ENCODE measurements at places on chromosomes 2 and 18. TPM values are rescaled to one million over a fixed set of nuclear protein-coding genes. Genes with fewer than 3 reads are reported as not detected.

The ECEL1 gene
- 0.55 TPM for total RNA-seq

The RAB6C gene
- total RNA-seq: not detected

The TUBB8B gene
- total RNA-seq: not detected

The CD207 gene
- not detected for total RNA-seq

The CCDC148 gene
- total RNA-seq: not detected

The TMEM247 gene
- total RNA-seq: not detected

The DSG4 gene
- not detected for total RNA-seq

The FAM161A gene
- 1.8 TPM for total RNA-seq

The GATA6 gene
- 0.91 TPM for total RNA-seq

The DSEL gene
- total RNA-seq: 2.1 TPM

The CAPN14 gene
- total RNA-seq: not detected

The STK17B gene
- total RNA-seq: 8.7 TPM

The CDH19 gene
- total RNA-seq: 1.0 TPM

The SLC19A3 gene
- total RNA-seq: 0.20 TPM

The MAP3K19 gene
- total RNA-seq: not detected

The RASGRP3 gene
- total RNA-seq: 12.1 TPM

The SH2D6 gene
- not detected for total RNA-seq

The ZNF892 gene
- total RNA-seq: 1.6 TPM

The MC2R gene
- not detected for total RNA-seq

The EMX1 gene
- not detected for total RNA-seq

The ALKAL2 gene
- total RNA-seq: not detected

The CD8B gene
- total RNA-seq: not detected

The USP40 gene
- total RNA-seq: 29.2 TPM

The TMEFF2 gene
- not detected for total RNA-seq

The CD28 gene
- 0.07 TPM for total RNA-seq

The ATP8B1 gene
- 4.2 TPM for total RNA-seq

The ID2 gene
- total RNA-seq: 16.6 TPM

The CD8B2 gene
- not detected for total RNA-seq

The ANAPC1 gene
- total RNA-seq: 33.9 TPM

The RUFY4 gene
- not detected for total RNA-seq

The GAL3ST2 gene
- total RNA-seq: not detected

The C2orf80 gene
- not detected for total RNA-seq

The BOLL gene
- total RNA-seq: 2.4 TPM

The IFT172 gene
- total RNA-seq: 3.1 TPM

The AMMECR1L gene
- 8.6 TPM for total RNA-seq

The CRACDL gene
- total RNA-seq: 18.2 TPM

The TCF23 gene
- not detected for total RNA-seq

The ANKRD23 gene
- total RNA-seq: 642 TPM

The CKAP2L gene
- not detected for total RNA-seq

The FOXI3 gene
- not detected for total RNA-seq

The REG3A gene
- total RNA-seq: not detected

The CCDC150 gene
- not detected for total RNA-seq

The PRKRA gene
- 91.0 TPM for total RNA-seq

The CNTNAP5 gene
- total RNA-seq: not detected

The PJVK gene
- total RNA-seq: 0.16 TPM

The C2orf72 gene
- total RNA-seq: not detected

The NPPC gene
- total RNA-seq: not detected

The VSNL1 gene
- total RNA-seq: not detected

The ITGAV gene
- 30.0 TPM for total RNA-seq

The OBSL1 gene
- 47.9 TPM for total RNA-seq

The GFPT1 gene
- total RNA-seq: 12.2 TPM

The KCMF1 gene
- 158 TPM for total RNA-seq

The SP5 gene
- total RNA-seq: 0.29 TPM

The CNOT11 gene
- 42.0 TPM for total RNA-seq

The CRYGC gene
- total RNA-seq: not detected

The SLC9A2 gene
- total RNA-seq: 2.5 TPM

The NETO1 gene
- not detected for total RNA-seq

The PRSS56 gene
- 2.5 TPM for total RNA-seq

The CREG2 gene
- not detected for total RNA-seq

The UGT1A8 gene
- not detected for total RNA-seq

Data from gastrocnemius medialis (tissue), 4 donors.